ENCODE measurements at places on chromosomes 7 and 10.

DNA sequence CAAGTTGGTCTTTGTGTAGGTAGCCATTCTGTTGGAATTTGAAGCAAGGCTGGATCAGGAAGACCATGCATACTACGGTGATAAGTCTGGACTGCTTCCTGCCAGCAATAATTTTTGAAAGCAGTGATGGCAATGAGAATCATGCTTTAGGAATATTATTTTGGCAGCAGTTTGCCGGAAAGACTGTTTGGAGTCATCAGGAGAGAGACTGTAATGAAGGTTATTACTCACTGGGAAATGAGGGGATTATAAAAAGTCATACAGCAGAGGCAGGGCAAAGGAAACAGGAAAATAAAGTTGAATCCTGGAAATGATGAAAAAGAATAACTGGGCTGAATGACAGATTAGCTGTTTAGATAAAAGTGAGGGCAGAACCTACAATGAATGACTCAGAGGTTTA lies 1136.8 kb upstream of the AUTS2 start:
- DNase-seq: no peak

- no peak for DNase-seq
Measured at GRCh38 chr10:132107186-132107948, 41.6 kb downstream of the JAKMIP3 start.

- DNase-seq: no peak
Measured at GRCh38 chr10:23096802-23097549, 1.6 kb downstream of the MSRB2 start.

DNA sequence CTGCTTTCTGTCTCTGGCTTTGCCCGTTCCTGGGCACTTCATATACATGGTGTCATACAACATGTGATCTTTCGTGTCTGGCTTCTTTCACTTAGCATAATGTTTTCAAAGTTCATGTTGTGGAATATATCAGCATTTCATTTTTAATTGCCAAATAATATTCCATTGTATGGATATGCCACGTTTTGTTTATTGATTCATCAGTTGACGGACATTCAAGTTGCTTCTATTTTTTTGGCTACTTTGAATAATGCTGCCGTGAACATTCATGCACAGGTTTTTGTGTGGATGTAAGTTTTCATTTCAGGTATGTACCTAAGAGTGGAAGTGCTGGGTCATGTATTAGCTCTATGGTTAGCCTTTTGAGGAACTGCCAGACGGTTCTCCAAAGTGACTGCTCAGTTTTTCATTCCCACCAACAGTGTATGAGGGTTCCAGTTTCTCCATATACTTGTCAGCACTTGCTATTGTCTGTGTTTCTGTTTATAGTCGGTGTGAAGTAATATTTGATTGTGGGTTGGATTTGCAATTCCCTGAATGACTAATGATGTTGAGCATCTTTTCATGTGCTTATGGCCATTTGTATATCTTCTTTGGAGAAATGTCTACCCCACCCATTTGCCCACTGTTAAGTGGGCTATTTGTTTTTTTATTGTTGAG lies 401.4 kb upstream of the GALNT17 start:
- no peak for DNase-seq

GRCh38 chr7:90621747-90622140 lies 25.6 kb downstream of the CDK14 start:
- no peak for DNase-seq

- DNase-seq: no peak
Measured at GRCh38 chr7:154364170-154364569, 312.0 kb downstream of the DPP6 start.

DNA sequence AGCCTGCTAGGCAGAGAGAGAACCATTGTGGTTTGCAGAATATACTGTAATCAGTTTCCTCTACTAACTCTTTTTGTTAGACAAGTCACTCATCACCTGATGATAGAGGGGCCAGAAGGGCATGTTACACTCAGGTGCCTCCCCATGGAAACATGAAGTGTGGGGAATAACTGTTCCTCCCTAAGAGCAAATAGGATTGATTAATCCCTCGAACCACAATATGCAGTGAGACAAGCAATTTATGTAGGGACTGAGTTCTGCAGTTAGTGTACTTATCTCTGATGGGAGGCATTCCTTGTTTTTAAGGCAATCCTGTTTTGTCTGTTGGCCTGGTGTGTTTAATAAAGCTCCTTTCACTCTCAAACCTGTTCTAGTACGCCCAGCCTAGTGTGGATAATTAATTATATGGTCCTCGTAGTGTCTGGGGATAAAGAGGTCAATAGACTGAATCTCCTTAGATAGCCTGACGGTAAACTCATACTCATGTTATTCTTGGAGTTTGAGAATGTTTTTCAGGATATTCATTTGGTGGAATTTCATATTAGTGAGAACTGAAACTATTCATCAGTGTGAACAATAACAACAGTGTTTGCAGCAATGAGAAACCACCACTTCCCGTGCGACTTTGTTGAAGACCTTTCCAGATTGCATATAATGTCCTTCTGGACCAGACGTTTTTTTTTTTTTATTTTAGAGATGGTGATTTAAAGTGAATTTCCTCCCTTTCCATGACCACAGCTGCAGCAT lies 344.8 kb upstream of the FZD8 start:
- no peak for DNase-seq

DNA sequence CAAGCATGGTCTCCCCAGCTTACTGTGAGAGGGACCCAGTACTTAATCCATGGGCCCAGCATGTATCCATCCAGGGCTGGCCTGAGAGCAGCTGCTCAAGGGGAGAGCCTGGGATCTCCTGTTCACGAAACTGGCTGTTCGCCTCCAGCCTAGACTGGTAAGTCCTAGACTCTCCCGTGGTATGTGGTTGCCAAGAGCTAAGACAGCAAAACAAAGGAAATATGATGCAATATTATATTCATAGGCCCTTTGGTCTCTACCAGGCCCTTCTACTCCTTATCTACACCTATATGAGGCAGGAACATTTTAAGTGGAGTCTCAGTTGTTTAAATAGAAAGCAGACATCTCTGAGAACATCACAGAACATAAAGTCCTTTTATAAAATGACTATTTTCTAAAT lies 28.9 kb upstream of the STK17A start:
- no peak for DNase-seq

GRCh38 chr10:132742167-132742836 lies 43.6 kb downstream of the NKX6-2 start:
- DNase-seq: peak; percentile 45

- peak; percentile 86 for DNase-seq
Measured at GRCh38 chr10:103193107-103193819, at the start of gene NT5C2. NT5C2 (minus strand) TSS chr10:103193272; CDS start chr10:103174958, 18,314 bp downstream.

DNA sequence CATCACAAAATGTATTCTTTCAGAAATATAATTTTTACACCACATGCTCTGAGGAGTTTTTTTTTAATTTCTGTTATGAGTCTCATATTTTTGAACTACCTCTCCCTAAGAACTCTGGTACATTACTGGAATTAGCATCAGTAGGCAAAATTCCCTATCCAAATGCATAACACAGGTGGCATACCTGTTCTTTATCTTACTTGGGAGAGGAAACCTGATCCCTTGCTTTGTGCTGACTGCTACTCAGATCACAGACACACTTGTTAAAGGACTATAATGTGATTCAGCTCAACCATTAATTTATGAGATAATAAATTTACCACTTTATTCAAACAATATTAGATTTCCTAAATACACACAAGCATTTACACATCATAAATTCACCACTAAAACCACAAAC lies 617.2 kb downstream of the GRM8 start:
- DNase-seq: no peak

DNA sequence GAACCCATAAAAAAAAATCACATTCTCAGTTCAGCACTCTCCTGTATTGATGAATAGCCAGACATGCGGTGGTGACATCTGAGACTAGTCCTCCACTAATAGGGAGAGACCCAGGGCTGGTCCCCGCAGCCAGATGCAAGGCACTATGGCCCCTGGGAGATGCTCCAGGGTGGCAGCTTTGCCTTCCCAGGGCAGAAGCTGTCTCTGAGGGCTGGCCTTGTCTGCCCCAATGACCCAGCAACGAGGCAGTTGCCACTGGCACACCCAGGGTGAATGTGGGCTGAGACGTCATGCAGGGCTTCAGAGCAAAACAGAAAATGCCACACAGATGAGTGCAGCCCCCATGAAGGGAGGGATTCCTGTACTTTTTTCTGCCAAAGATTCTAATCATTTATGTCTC lies 50.1 kb upstream of the GDF10 start:
- no peak for DNase-seq

DNA sequence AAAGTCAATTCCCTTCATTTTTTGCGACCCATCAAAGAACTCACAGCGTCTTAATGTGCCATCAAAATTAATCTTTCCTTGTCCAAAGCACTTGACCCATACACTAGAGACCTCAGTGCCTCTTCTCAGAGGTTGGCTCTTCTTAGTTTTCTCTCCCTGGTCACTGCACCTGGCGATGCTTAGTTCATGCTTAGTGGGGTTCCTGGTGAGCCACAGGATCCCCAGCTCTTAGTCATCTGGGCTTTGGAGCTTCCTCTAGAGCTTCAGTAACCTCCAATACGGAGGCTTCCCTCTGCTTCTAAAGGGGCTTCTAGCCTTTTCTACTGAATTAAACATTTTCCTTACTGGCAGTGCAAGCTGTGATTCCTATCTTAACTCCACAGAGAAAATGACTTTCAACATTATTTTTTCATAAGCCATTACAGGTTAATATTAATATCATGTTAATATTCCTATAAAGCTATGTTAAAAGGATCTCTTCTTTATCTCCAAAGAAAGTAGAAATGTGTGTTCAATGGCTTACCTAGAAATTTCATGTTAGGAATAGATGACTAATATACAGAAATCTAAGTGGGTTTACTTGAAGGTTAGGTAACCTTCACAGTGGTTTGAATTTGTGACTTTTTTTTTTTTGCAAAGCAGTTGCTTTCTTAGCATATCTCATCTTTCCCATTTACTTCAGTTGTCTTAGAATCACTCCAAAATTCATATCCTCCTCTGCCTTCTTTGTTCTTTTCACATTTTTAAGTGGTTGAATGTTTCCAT lies 295.2 kb downstream of the CAMK1D start:
- no peak for DNase-seq

DNA sequence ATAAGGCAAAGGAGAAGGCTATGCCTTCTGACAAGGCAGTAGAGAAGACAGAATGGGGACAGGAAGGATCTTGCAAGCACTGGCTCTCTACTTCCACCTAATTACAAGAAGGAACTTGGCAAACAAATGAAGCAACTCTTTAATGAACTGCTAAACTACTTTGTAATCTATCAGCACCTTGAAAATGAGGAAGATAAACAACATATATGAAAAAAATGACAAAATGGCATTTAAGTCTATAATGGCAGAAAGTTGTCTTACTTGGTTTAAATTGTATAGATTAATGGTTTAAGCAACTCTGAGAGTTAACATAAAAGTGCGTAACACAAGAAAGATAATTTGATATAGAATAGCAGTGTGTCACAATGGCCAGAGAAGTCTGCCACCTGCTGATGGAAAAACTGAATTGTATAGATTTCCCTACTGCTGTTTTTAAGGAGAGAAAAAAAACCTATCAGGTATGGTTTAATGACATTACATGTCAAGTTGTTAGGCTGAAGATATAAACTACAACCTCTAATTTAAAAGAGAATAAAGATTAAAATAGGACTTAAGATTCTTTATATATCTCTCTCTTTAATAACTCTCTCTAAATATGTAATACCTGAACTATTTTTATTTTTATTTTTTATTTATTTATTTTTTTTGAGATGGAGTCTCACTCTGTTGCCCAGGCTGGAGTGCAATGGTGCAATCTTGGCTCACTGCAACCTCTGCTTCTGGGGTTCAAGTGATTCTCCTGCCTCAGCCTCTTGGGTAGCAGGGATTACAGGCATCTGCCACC lies 11.8 kb downstream of the NT5C3A start:
- DNase-seq: no peak

- DNase-seq: no peak
Measured at GRCh38 chr7:128359336-128359735, 2.2 kb downstream of the PRRT4 start.

DNA sequence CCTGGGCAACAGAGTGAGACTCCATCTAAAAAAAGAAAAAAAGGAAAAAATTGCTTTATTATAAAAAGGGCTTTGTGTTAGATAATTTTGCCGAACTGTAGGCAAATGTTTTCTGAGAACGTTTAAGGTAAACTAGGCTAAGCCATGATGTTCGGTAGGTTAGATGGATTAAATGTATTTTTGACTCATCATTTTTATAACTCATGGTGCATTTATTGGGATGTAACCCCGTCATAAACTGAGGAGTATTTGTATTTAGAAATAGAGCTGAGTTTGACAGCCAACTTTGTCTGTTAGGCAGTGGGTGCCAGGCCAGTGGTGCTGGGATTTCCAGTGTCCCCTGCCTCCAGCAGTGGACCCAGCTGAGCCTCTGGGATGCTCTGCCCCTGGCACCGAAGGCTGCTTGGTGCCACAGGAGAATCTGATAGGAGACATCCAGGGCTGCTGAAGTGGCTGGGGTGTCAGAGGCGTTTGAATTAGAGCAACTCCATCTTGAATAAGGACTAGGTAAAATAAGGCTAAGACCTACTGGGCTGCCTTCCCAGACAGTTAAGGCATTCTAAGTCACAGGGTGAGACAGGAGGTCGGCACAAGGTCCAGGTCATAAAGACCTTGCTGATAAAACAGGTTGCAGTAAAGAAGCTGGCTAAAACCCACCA lies 114.9 kb upstream of the EEPD1 start:
- DNase-seq: no peak

DNA sequence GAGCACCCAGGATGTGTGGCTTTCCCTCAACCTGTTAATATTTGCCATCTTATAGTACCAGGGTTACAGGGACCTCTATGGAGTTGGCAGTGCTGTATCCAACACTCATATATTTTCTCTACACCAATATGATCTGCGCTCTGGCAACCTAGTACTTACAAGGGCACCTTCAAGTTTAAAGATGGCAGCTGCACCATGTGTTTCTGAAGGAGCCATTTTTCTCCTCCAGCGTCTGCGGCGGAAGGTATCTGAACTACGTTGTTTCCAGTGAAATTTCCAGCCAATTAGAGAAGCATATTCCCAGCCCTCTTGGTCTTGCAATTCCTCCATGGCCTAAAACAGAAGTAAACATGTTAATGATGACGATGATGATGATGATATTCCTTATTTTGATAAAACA lies 125.6 kb downstream of the MYOF start:
- no peak for DNase-seq

DNA sequence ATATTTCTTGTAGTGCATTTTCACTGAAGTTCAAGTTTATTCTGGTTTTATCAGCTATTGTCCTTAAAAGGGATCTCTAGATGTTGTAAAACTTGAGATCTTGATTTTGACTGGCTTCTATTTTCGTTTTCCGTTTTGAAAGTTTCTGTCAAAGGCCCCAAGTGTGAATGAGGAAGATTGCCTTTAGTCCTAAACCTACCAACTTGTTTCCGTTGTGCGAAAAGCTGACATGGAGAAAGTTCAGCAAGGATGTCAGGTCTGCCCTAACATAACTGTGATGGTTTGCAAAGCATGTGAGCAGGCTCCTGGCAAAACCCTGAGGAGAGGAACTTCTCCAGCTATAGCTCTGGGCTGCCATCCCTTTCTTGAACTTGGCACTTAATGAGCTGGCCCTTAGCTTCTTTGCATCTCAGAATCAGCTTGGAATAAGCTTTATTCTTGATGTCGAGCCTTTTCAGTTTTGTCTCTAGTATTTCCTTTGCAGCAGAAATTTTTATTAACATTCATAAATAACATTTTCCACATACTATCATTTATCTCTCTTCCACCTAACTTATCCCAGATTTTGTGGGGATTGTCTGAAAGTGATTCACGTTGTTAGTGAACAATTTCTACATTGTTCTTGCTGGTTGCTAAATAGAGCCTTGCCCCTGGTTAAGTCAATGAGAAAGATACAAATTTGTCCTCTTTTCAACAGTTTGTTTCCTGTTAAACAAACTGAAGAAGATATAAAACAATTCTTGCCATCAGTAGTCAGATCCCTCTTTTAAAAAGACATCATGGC lies 559.4 kb downstream of the SUGCT start:
- no peak for DNase-seq
